SK-N-MC (cell line): ENCODE measurements at places on chromosomes 6 and 20.
A peak's percentile ranks its signal among the peaks of the same experiment; 100 is the strongest.

- no peak for DNase-seq
Observed at GRCh38 chr20:55744896-55745295, 260.4 kb downstream of the CBLN4 start.

GRCh38 chr6:33984466-33985312, 161.2 kb downstream of the GRM4 start:
- DNase-seq, result no peak

- DNase-seq, result no peak
Observed at GRCh38 chr6:145561095-145562072, 173.9 kb downstream of the EPM2A start.

- DNase-seq, result no peak
Observed at GRCh38 chr6:40543146-40543545, 44.0 kb downstream of the LRFN2 start.

DNA sequence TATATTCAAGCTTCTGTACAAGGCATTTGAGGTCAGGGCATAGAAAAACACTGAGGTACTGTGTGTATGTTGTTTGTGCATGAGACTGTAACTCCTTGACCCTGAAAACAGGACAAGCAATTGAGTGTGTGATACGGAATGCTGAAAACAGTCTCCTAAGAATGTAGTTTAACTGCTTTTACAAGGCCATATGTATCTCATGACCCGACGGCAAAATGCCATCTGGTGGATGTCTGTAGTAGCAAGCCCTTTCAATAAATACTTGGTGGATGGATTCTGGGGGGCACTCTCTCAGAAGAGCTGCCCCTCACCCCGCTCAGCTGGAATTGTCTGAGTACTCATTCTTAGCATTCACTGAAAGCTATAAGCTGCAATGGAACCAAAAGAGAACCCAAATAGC, 69.3 kb upstream of the EYS start:
- DNase-seq, result no peak

DNA sequence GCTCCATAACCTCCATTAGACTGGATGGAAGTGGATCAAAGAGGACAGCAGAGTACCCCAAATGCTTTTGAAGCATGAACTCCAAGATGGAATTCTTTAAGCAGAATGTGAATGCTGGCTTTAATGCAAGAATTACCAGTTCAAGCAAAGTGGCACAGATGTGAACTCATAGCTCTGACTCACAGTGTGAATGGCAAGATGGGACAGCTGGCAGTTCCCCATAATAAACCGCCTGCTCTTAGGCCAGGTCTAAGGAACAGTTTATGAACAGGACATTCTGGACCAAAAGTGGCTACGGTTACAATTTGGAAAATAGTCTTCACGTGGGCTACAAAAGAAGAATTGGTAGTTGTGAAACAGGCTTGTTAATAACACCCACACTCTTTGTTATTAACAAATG, 76.5 kb downstream of the SPTLC3 start:
- DNase-seq, result no peak

DNA sequence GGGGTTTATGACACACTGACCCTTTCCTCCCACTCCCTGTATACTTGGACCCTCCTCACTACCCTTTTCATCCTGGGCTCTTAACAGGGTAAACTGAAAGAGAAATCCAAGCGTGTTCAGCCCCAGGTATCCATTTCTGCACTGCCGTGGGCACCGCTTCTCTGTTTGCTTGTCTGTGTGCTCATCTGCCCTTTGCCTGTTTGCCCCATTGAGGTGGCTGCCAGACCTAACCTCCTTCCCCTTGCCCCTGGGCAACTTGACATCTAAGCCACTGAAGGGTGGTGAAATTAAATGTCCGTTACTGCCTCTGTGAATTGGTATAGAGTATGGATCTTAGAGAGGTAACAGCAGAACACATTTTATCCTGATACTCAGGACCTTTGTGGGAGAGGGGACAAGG, 38.7 kb downstream of the ACSS2 start:
- DNase-seq, result no peak

- no peak for DNase-seq
Observed at GRCh38 chr20:49460916-49461315, 21.6 kb downstream of the KCNB1 start.

- no peak for DNase-seq
Observed at GRCh38 chr6:158032354-158032733, 50.7 kb downstream of the SYNJ2 start.

DNA sequence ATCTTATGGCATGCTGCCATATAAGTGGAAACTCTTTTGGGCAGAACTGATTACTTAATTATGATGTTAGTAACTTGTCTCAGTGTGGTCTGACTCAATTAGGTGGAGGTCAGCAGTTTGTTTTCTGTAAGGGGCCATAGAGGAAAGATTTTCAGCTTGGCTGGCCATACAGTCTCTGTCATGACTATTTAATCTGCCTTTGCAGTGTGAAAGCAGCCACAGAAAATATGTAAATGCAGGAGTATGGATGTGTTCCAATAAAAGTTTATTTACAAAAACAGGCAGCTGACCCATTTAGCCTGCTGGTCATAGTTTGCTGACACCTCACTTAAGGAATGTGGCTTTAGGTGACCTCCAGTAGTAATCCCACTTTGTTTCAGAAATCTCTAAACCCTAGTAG, 700.7 kb downstream of the EPM2A start:
- DNase-seq, result no peak

GRCh38 chr6:1363729-1364572, 25.4 kb upstream of the FOXF2 start:
- DNase-seq, result no peak

DNA sequence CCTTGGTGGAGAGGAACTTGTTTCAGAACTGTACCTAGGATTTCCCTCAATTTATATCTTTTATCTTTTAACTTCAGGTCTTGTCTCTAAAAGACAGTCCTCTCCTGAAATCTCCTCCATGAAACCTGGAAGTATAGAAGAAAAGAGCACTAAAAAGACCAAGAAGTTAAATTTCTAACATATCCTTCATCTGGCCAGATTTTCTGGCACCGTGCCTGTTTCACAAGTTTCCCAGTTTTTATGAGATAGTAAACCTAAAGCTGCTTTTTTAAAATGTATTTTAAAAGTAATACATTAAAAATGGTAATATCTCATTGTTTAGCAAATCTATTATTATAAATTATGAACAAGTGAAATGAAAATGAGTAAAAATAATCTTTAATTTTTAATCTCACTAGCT, 348.3 kb upstream of the RSPO3 start:
- no peak for DNase-seq

GRCh38 chr6:18527836-18528743, 140.9 kb downstream of the RNF144B start:
- DNase-seq, result peak; percentile 51

- DNase-seq, result no peak
Observed at GRCh38 chr6:131744432-131745287, 33.8 kb upstream of the CTAGE9 start.

- no peak for DNase-seq
Observed at GRCh38 chr6:68635706-68636513, 828 bp downstream of the ADGRB3 start.

GRCh38 chr6:33091957-33092356, 16.2 kb downstream of the HLA-DPB1 start:
- DNase-seq, result no peak

DNA sequence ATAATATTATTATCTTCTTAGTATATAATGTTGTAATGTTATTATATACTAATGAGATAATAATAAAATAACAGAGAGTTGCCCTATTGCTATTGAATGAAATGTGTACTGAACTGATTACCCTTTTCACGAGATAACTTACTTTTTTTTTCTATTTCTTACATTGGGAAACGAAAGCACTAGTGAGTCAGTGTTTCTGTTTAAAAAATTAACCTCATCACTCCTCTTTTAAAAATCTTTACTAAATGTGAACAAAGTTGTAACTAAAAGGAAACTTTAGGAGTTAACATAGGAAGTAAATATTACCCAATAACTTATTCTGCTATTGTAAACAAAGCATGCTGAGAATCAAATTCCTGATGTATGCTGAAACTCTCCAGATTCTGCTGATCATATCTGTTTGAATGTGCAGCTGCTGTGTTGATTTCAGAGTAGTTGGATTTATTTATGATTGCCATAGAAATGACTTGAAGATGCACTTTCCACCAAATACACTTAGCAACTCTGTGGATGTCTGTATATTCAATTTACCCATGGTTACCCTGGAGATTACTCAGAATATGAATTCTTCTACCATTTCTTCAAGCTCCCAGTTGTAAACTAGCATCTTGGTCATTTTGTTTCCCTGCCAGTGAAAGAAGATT, 523.4 kb downstream of the TENT5A start:
- DNase-seq, result peak; percentile 42

- DNase-seq, result no peak
Observed at GRCh38 chr20:32958574-32958973, 45.7 kb downstream of the SUN5 start.

DNA sequence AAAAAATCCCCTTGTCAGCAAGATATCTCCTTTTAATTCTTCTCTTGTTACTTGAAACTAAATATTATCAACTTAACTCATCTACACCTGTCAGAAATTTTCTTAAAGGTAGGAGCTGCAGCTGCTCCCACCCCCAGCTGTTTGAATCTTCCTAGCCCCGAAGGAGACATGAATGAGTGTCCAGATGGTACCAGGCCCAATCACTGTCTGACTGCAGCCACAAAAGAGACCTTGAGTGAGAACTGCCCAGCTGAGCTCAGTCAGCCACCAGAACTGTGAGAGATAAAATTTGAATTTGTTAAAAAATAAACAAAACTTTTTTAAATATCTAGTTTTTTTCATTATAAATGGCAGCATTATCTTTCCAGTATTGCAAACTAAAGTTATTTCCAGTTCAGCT, 84.7 kb downstream of the PRSS35 start:
- no peak for DNase-seq

- no peak for DNase-seq
Observed at GRCh38 chr20:10508060-10508459, 73.0 kb downstream of the SLX4IP start.

DNA sequence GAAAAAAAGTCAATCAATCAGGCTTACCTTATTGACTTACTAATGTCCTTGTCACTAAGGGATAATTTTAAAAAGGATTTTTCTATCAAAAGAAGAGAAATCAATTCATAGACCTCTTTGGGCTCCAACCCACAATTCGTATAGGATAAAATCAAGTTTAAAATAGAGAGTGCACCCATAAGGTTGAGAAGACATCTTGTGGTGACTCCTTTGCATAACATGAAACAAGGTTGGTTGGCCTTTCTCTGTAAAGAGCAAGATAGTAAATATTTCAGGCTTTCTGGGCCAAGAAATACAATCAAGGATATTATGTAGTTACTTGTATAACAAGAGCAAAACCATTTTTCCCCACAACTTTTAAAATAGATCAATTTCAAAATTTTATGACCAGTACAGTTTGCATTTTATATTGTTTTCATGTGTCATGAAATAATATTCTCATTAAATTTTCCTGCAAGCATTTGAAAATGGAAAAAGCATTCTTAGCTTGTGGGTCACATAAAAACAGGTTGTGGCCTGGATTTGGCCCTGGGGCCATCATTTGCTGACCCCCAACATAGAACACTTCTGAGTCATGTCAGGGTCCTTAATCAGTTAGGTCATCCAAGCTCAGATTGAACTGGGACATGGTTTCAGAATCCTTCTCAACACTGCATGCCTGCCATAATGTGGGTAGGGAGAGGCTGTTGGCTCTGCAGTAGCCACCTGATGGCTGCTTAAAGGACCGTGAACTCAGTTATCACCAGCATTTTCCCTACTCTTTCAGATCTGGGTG, 76.7 kb downstream of the MYB start:
- DNase-seq, result no peak

- no peak for DNase-seq
Observed at GRCh38 chr20:50583442-50584150, 73.4 kb downstream of the PTPN1 start.

- DNase-seq, result no peak
Observed at GRCh38 chr20:19783966-19784401, 25.9 kb downstream of the RIN2 start.
